Hindlimb muscle (tissue), 1 donor: ENCODE measurements at places on chromosomes 16 and 17. TPM values are rescaled to one million over a fixed set of nuclear protein-coding genes. Genes with fewer than 3 reads are reported as not detected.

GRCh38 chr17:4641297-4642195 is at the start of gene ALOX15:
TSS of gene ALOX15 (minus strand) at chr17:4641678. CDS start at chr17:4641651, 27 bp downstream.
- DNase-seq: no peak

DNA sequence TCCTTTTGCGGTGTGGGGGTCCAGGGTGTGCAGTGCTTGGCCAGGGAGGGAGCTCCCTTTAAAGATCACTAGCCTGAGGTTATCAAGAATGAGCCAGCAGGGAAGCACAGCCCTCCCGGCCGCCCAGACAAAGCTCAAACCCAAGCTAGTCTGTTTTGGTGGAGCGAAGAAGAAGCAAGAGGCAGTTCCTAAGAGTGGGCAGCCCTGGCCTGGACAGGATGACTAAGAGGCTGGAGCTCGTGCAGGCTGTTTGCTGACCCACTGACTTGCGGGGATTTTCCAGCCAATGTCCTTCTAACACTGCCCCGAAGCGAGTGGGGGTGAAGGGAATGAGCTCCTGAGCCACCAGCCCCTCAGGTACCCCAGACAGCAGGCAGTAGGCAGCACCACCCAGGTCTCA is 134.4 kb downstream of the COPRS start:
- no peak for DNase-seq

Gene ZFP3
- polyA plus RNA-seq: 11.6 TPM

Gene ERCC4
- polyA plus RNA-seq: 10.4 TPM

Gene TMEM95
- not detected for polyA plus RNA-seq

Gene MILR1
- polyA plus RNA-seq: 6.9 TPM

DNA sequence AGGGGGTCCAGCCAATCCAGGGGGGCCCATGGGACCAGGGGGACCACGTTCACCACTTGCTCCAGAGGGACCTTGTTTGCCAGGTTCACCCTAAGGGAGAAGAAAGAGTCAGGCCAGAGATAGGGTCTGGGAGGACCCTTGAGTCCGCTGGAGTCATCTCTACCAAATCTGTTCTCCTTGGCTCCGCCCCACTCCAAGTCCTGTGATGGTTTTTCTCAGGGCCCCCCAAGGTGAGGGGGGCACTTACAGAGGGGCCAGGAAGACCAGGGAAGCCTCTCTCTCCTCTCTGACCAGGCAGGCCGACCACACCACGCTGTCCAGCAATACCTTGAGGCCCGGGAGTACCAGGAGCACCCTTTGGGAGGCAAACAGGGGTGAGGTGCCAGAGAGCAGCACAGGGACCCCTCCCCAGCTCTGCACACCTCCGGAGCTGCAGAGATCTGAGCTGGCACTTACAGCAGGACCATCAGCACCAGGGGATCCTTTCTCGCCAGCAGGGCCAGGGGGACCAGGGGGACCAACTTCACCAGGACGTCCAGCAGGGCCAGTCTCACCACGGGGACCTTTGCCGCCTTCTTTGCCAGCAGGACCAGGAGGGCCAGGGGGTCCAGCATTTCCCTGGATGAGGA is 12.4 kb downstream of the COL1A1 start:
- DNase-seq: peak; percentile 74

GRCh38 chr16:28082624-28083023 is 19.1 kb upstream of the GSG1L start:
- DNase-seq: no peak

DNA sequence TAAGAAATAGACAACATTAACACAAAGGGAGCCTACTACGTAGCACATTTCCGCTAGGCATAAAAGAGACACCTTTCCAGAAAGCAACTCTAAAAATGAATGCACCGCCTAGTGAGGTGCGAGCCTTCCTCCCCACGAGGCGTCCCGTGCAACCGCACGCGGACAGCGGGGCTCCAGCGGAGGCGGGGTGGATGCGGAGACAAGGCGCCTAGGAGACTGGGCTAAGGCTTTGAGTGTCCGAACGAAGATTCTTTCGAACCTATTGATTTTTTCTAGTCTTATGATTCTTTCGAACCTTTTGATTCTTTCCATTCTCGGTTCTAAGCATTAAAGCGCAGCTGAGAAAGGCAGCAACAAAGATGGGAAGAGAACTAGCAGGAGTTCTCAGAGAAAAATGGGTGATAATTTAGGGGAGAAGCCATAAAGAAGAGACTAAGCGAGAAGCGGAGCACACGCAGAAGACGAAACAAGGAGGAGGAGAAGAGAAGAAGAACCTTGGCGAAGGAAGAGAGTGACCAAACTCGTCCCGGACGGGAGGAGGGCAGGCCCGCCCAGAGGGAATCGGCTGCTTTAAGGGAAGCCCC is 394 bp upstream of the CPD start:
- no peak for DNase-seq

Gene TMEM100
- polyA plus RNA-seq: 4.2 TPM
